ENCODE measurements at places on chromosomes 12 and 14. TPM values are rescaled to one million over a fixed set of nuclear protein-coding genes. Genes with fewer than 3 reads are reported as not detected.

Gene MYF5
- total RNA-seq: not detected

Gene DAO
- total RNA-seq: not detected

Gene MLEC
- total RNA-seq: 107 TPM

Gene LYZ
- total RNA-seq: not detected

Gene FGF23
- not detected for total RNA-seq

Gene PLEKHD1
- total RNA-seq: under 0.01 TPM

Gene CLEC1A
- not detected for total RNA-seq

Gene SLC25A47
- not detected for total RNA-seq

Gene NEDD1
- total RNA-seq: 15.8 TPM

Gene CYP46A1
- 0.47 TPM for total RNA-seq

Gene CLEC4E
- not detected for total RNA-seq

Data from bronchial smooth muscle cell (primary cell).